Activated T-cell treated with anti-CD3 and anti-CD28 coated beads for 1 hour (primary cell): ENCODE measurements at places on chromosomes 6 and 20.

- no peak for DNase-seq
Observed at GRCh38 chr6:26331218-26332073, 33.6 kb upstream of the BTN3A2 start.

- DNase-seq: no peak
Observed at GRCh38 chr6:47502920-47503319, 25.3 kb downstream of the CD2AP start.

DNA sequence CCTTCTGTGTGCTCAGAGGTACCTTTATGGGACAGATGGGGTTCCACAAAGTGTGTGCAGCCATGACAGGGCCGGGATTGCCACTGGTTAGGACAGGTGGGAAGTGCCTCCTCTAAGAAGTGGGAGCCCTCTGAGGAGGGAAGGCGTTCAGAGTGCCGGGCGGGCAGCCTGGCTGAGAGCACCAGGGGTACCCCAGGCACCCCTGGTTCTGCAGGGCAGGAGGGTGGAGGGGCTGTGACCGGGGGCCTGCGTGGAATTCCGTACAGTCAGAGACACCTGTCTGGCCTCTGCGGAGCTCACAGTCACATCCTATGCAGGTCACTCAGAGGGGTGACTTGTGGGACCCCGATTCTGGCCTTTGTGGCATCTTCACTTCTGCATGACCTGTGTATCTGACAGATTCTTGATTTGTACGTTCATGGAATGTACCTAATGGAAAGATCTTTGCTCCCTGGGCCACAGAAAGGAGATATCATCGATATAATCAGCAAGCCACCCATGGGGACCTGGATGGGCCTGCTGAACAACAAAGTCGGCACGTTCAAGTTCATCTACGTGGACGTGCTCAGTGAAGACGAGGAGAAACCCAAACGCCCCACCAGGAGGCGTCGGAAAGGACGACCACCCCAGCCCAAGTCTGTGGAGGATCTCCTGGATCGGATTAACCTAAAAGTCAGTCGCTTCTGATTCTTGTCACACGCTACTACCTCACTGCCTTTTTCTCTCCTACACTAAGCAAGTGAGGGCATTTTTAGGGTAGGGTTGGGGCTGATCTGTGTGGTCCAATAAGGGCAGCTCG lies 190.9 kb downstream of the SASH1 start:
- no peak for DNase-seq

DNA sequence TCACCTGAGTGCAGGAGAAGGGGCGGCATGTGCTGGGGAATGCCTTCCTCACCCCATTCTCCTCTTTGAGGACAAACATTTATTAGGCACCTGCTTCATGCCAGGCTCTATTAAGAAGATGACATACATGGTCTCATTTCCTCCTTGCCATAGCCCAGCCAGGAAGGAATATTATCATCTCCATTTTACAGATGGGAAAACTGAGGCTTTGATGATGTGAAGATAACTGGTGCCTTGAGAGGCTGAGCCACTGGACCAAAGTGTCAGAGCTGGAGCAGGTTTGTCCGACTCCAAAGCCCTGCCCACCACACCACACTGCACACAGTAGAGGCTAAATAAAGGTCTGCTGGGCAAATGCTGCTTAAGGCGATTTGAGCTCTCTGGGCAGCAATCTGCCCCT lies 37.2 kb downstream of the FAM110A start:
- no peak for DNase-seq

DNA sequence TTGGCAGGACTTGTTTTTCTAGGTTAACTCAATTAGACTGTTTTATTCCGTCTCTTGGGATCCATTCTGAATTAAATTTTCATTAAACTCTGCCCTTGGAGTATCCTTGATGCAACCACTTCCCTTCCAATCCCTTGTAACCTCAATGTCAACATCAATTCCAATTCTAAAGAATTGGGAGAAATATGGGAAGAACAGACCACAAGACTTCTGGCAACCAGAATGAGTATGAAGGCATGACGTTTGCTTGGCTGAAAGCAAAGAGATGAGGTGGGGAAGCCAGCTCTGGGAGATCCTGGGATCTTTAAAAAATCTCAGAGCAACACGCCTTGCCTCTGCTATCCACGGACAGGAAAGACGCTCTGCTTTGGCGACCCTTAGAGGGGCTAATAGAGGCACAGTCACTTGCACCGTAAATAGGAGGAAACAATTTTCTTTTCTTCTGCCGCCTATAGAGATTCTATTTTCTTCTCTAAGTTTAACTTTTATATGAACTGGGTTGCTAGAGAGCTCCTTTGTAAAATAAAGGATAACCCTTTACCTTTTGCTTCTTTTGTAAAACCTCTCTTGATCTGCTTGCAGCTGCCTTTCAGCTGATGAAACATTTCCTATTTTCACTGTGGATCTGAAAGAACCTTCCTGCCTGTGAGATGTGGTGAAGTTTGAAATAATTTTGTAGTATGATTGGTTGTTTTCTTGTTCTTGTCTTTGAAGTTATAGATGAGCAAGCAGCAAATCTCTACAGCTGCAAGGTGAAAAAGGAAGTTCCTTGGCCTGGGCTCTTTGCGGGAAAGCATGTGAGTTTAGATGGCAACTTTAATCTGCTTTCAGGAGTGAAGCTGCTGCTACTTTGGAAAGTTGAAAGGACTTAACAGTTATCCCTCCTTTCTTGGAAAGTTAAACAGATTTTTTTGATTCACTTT lies at the start of gene ASIP:
ASIP (plus strand) TSS at position 731 of the 923 bp plus-strand sequence. CDS start 18,952 bp downstream, outside the sequence.
- DNase-seq: no peak

DNA sequence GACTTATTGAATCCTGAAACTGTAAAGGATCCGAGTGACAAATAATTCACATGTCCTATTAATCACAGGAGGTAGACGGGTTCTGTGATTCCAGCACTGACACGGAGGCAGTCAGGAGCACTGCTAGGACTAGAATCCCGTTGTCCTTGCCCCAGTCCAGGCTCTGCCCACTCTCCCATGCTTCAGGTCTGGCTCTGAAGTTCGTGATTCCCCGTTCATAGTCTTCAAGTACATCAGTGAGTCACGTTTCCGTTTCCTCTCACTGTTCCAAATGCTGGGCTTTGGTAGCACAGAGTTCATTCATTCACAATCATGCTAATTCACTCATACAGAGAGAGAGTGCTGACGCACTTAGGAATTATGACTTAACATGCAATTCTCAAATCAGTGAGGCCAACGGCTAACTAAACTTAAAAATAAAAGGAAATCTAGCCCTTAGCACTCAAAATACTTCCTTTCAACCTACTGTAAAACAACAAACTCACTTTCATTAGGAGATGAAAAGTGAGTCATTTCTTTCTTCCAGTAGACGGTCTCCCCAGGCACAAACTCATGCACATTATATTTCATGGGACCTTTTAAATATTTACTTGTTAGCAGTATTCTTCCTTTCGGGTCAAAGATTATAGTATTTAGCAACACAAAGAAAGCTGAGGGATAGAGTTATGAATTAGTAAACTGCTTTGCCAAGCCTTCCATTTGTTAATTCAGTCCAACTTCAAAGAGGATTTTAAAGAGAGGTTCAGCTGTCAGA lies 94.0 kb upstream of the NHSL1 start:
- no peak for DNase-seq
